CD4-positive, CD25-positive, alpha-beta regulatory T cell (primary cell): ENCODE measurements at places on chromosomes 13 and 19. TPM values are rescaled to one million over a fixed set of nuclear protein-coding genes. Genes with fewer than 3 reads are reported as not detected.

Gene C3
- total RNA-seq = not detected

Gene GRIK5
- 0.52 TPM for total RNA-seq

Gene C19orf73
- total RNA-seq = 1.7 TPM

Gene SIAH3
- total RNA-seq = not detected

Gene FAM83E
- 0.76 TPM for total RNA-seq
